ENCODE measurements at places on chromosomes 12 and 14. TPM values are rescaled to one million over a fixed set of nuclear protein-coding genes. Genes with fewer than 3 reads are reported as not detected.
A peak's percentile ranks its signal among the peaks of the same experiment; 100 is the strongest.

Gene ADAMTS20
- total RNA-seq = not detected

Gene STON2
- 54.0 TPM for total RNA-seq

Gene SLC4A8
- 0.20 TPM for total RNA-seq

Gene STK38L
- 27.2 TPM for total RNA-seq

Gene EXOC3L4
- total RNA-seq = 0.20 TPM

Gene TSFM
- 22.6 TPM for total RNA-seq

Gene NPAS3
- 0.08 TPM for total RNA-seq

Gene UNC79
- 0.04 TPM for total RNA-seq

Gene CCDC38
- not detected for total RNA-seq

GRCh38 chr14:86464341-86464740 lies 934.4 kb downstream of the FLRT2 start:
- no peak for ATAC-seq

- no peak for ATAC-seq
These were observed 48.8 kb upstream of the RASSF3 start for GRCh38 chr12:64561302-64562136.

- no peak for ATAC-seq
These were observed 7.8 kb downstream of the STX2 start for GRCh38 chr12:130831246-130831645.

- no peak for ATAC-seq
These were observed 2.9 kb downstream of the TCHP start for GRCh38 chr12:109902891-109903418.

DNA sequence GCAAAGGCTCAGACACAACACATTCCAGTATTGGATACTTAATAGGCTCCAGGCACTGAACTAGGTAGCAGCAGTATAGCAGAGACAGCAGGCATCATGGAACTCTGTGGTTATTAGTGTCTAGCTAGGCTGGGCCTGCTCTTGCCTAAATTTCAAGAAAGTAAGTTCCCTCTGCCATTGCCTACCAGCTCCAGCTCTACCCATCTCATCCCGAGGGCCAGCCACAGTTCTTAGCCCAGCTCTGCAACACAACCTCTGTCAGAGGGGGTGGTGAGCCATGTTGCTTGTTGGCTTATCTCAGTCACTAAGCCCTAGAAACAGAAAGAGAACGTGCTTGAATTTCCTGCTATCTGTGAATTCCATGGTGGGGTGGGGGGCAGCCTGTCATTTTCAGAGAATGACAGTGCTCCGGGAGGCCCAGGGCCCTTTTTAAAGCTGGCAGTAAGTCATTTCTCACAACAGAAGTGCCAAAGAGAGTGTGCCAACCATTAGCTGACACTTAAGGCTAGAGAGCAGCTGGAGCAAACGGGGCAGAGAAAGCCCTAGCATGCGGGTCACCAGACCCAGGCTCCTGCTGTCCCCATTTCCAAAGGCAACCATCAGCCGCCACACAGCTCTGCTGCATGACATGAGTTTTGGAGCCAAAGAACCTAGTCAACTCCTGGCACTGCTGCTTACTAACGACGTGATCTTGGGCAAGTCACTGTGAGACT lies 105.9 kb downstream of the PRMT8 start:
- ATAC-seq = no peak

DNA sequence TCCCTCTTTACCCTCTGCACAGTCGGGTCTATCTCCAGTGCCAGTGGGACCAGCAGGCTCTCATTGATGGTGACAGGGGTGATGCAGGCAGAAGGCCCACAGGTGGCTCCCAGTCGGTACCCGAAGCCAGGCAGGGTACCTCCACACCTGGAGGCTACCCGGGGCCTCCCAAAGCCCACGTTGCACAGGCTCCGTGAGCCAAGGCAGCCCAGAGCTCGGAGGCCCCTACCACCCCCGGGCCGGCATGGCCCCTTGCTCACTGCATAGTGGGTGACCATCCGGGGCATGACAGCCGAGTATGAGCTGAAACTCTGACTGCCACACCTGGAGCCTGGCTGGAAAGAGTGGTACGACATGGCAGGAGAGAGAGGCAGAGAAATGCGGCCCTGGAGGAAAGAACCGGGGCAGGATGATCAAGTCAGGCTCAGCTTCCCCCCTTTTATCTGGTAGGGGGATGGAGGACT lies at the start of gene KRT82:
Gene KRT82 (minus strand): TSS at position 414 of the 464 bp plus-strand sequence. CDS start 58 bp downstream, at position 356.
- no peak for ATAC-seq

DNA sequence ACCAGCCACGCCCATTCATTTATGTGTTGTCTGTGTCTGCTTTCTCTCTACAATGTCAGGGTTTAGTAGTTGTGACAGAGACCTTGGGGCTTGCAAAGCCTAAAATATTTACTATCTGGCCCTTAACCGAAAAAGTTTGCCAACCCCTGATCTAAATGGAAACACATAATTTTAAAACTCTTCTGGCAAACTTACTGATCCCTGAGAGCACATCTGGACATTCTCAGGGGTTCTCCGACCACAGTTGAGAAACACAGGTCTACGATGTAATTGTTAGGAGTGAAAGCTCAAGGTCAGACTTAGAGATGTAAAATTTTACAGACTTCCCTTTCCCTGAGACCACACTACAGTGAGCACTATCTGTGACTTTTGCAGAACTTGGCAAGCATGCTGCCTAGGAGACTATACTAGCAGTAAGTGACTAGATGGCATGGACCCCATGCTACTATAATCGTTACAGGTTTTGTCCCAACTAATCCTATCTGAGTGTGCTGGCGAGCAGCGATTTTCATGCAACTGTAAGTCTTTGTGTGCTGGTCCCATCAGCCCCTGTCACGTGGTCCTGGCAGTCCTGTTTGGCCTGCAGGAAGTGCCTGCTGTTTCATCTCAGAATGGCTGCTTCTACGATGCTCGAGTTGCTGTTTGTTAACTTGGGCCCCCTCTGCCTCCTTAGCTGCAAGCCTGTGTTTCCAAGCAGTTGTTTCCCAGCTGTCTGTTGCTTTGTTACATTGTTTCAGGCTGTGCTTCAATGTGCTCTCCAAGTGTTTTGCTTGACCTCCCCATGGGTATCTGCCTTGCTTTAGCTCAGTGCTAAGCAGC lies 21.6 kb downstream of the TMTC2 start:
- ATAC-seq = no peak

- ATAC-seq = peak; percentile 12
These were observed 61.1 kb downstream of the NCOR2 start for GRCh38 chr12:124506145-124506831.

- ATAC-seq = peak; percentile 47
These were observed 41.2 kb downstream of the DGLUCY start for GRCh38 chr14:91154851-91155625.

GRCh38 chr12:89636052-89636775 lies 72.4 kb downstream of the ATP2B1 start:
- ATAC-seq = peak; percentile 56

GRCh38 chr12:132806857-132807256 lies 21.8 kb downstream of the GOLGA3 start:
- ATAC-seq = no peak

- no peak for ATAC-seq
These were observed 7.8 kb upstream of the KRT72 start for GRCh38 chr12:52608826-52609630.

DNA sequence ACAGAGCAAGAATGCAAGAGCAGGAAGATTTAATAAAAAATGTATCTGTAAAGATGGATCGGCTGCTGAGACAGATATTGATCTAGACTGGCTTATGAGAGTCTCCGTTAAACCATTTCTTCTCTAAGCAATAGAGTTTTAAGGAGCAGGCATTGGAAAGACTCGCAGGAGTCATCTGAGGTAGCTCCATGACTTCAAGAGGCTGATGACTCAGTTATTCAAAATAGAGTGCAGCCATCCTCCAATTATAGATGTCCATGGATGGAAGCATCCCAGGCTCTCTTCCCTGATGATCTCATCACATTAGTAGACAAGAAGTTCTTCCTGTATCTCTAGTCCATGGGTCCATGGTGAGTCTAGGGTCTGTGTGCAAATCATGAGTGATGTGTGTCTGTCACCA lies 638.3 kb upstream of the TMEM132C start:
- ATAC-seq = no peak

- peak; percentile 85 for ATAC-seq
These were observed 104.2 kb upstream of the MAP1LC3B2 start for GRCh38 chr12:116454950-116455447.

DNA sequence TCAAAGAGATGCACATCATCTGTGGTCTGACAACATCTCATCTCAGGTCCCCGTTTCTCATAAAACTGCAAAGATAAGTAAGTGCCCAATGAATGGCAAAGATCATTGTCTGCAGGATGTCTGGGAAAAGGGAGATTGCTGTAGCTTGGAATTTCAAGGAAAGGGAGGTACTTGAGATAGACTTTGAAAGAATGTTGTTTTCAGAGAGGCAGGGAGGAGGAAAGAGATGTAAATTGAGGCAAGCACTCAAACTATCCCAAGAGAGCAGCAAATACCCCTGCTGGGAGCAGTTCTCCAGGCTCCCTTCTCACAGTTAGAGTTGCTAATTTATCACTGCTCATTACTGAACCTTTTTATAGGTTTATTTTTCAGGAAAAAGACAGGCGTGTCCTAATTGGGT lies 107.1 kb downstream of the MYRFL start:
- no peak for ATAC-seq

GRCh38 chr12:40874868-40875267 lies 182.6 kb downstream of the CNTN1 start:
- no peak for ATAC-seq

GRCh38 chr14:66752109-66752508 lies 244.2 kb downstream of the GPHN start:
- no peak for ATAC-seq

GRCh38 chr12:6540181-6540877 lies 6.0 kb downstream of the GAPDH start:
- peak; percentile 85 for ATAC-seq

- no peak for ATAC-seq
These were observed 856 bp upstream of the EIF4B start for GRCh38 chr12:53005215-53005985.

- ATAC-seq = no peak
These were observed 3.2 kb downstream of the PABPN1 start for GRCh38 chr14:23324455-23324846.

DNA sequence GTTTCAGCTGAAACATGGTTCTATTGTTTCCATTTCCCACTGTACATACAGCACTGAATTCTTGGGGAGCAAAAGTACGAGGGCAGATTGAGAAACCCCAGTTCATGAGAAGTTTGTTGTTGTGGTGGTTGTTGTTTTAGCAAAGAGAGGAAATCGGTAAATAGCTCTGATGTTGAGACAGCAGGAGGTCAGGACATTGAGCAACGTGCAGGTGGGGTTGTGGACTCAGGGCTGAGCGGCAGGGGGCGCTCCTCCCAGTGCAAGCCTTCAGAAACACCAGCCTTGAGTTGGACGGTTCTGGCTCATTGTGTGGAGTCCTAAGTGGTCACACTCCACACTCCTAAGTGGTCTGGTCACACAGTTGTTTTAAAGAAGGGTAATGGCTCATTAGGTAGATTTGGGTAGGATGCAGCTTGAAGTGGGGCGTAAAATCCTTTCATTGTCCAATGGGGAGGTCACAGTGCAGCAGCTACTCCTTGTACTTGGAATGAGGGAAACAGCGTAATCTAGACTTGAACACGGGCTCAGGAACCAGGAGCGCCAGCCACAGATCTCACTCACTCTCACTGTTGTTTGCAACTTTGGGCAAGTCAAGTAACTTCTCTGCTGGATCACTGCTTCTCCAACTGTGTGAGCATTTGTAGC lies 14.5 kb upstream of the PWP1 start:
- peak; percentile 54 for ATAC-seq

DNA sequence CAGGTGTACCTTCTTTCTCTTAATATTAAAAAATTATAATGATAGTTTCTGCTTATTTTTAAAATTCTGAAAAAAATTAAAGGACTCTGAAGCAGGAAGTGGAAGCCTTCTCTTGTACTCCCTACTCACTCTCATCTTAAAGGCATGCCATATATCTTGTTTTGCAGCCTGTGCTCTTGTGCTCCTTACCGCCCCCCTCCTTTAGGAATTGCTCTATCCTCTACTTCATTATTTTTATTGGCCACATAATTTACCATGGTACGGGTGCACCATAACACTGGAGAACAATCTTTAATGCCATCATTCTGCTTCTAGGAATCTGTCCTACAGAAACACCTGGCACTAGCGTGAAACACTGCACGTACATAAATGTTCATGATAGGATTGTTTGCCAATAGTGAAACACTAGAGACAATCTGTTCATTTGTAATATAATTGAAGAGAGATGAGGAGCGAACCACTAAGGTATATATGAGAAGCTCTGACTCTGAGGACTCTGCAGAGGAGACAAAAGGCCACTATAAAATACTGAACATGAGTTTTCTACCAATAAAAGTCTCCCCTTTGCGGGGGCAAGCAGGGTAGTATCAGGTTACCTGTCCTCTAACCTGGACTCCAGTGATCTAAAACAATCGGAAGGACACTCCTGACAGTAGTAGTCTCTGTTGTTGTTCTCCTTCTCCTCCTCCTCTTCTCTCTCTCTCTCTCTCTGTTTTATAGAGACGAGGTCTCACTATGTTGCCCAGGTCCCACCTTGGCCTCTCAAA lies 6.3 kb upstream of the NYNRIN start:
- ATAC-seq = peak; percentile 90

GRCh38 chr12:1022032-1022970 lies 31.3 kb downstream of the ERC1 start:
- no peak for ATAC-seq

GRCh38 chr12:124075841-124076240 lies 102.8 kb downstream of the ZNF664 start:
- ATAC-seq = no peak

DNA sequence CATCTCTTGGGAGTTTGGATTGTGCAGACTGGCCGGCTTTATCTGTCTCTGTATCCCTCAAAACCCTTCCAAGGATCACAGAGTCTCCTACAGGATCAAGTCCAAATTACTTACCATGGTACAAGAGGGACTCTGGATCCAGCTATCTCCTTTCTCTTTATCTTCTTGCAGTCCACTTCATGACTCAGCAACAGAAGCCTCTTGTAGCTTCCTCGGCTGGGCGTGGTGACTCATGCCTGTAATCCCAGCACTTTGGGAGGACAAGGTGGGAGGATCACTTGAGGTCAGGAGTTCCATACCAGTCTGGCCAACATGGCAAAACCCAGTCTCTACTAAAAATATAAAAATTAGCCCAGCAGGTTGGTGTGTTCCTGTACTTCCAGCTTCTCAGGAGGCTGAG lies 189.7 kb downstream of the BCAT1 start:
- no peak for ATAC-seq

- no peak for ATAC-seq
These were observed 163.9 kb upstream of the TMTC2 start for GRCh38 chr12:82522762-82523161.

DNA sequence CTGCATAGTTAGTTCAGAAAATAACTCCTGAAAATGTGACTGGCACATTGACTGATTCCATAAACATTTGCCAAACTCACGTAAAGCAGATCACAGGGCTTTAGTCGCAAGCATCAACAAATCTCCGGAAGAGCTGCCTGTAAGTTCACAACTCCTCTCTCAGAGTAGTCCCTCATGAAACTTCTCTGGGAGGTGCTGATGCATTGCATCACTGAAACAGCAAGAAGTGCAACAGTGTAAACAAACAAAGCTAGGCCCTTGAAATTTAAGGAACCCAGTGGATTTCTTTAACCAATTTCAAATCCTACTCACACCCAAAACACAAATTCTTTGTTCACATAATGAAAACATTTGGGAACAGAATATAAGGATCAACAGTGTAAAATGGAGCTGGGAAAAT lies 1691.7 kb upstream of the FLRT2 start:
- no peak for ATAC-seq

Data from esophagus mucosa (tissue), 1 donor.